ENCODE measurements at places on chromosomes 3 and 15.

- DNase-seq = no peak
These were observed 55.6 kb downstream of the CCR3 start for GRCh38 chr3:46297658-46298423.

- DNase-seq = no peak
These were observed 300.1 kb upstream of the C2CD4B start for GRCh38 chr15:62465173-62465572.

GRCh38 chr3:20503394-20504082 lies 317.5 kb upstream of the SGO1 start:
- DNase-seq = no peak

- peak; percentile 44 for DNase-seq
These were observed 61.3 kb downstream of the TMCO5A start for GRCh38 chr15:37995461-37996347.

DNA sequence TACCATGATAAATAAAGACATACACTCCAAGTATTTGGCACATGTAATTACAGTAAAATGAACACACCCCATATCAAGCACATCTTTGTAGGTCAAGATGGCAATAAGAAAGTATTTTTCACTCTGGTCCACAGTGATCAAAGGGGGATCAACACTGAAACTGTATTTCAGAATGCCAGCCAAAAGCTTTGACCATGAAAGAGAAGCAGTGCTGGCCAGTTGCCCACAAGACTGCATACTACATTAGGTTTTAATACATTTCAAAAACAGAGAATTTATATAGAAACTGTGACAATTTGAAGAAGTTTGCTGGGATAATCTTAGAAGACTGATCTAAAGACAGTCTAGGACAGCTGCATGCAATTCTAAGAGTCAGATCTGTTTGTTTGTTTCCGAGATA lies 1035.3 kb downstream of the FHIT start:
- no peak for DNase-seq

GRCh38 chr15:64536244-64536836 lies 76.0 kb downstream of the ZNF609 start:
- DNase-seq = no peak
